ENCODE measurements at places on chromosomes 11 and 22.

DNA sequence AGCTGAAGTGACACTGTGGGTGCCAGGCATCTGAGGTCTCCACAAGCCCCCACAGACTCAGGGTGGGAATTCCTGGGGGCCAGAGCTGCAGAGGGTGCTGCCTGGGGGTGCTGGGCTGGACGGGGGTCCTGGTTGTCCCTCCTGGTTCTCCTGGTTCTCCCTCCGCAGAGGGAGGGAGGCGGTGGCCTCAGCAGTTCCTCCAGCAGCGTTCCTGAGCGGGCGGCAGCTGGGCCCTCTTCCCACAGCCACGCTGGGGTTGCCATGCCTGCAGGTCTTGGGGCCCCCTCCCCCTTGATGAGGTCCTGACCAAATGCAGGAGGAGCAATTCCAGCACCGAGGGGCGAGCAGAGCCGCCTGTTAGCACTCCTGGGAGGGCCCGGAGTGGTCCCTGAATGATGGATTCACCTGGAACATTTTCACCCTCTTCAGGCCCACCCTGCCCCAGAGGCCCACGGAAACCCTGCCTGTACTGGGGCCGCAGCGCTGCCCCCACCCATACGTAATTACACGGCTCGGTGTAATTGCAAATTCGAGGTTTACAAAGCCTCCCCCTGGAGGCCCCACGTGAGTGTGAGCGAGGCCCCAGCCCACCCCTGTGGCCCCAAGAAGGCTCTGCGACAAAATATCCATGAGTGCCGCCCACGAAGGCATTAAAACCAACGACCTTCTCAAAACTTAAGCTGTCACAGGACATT lies 635 bp downstream of the C11orf21 start:
- DNase-seq: no peak

DNA sequence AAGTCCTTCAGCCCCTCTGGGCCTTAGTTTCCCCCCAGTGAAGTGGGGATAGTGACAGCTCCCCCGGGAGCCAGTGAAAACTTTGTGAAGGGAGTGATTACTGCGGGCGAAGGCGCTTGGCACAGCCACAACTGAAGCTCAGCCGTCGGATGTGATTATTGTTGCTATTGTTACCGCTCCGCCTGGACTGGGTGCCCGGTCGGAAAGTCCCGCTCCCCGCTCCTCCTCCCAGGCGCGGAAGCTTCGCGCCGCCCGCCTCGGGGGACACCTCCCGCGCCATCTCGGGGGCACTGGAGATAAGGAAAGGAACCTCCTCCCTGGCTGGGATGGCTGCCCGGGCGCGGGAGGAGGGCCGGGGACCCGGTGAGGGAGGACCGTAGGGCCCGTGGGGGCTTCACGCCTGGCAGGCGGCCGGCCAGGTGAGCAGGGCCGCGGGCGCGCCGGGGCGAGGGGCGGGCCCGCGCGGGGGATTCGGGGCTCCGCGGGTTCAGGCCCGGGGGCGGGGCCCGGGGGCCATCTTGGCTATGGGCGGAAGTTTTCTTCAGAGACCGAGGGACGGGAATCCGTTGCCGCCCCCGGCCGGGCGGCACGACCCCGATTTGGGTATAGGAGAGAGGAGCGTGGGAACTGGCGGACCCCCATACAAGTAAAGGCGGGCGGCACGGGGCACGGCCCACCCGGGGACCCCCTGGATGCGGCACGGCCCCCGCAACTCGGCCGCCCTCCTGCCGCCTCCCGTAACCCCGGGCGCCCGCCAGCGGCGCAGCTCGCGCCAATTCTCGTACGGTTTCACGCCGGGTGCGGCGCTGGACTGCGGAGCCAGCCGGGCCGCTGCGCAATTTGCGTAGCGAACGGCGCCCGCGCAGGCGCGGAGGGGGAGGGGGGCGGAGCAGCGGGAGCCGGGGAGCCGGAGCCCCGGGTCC lies at the start of gene GPR137:
GPR137 (plus strand) TSS at position 887 of the 923 bp plus-strand sequence. CDS start 677 bp downstream, outside the sequence.
- DNase-seq: peak; percentile 69

GRCh38 chr11:57131080-57131790 lies 50.5 kb upstream of the LRRC55 start:
- DNase-seq: peak; percentile 25

DNA sequence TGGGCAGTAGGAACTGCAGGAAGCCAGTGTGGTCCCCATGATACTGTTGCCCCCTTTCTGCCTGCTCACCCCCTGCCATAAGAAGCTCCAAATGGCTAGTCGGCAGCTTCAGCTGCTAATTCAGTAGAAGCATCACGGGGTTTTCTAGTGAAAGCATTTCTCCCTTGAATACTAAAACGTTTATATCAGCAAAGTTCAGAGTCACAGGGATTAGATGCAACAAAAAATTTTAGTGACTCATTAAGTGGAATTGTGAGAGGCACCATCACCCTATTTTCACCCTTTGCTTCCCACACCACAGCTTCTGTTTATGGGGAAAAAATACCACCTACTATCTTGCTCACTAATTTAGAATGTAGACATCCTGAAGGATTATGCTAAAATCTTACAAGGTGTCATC lies 25.2 kb downstream of the RAB39A start:
- DNase-seq: no peak

GRCh38 chr11:65611028-65611757 lies 2.8 kb downstream of the MAP3K11 start:
- peak; percentile 31 for DNase-seq

- no peak for DNase-seq
These were observed 2.7 kb downstream of the AHNAK start for GRCh38 chr11:62543680-62544444.

GRCh38 chr11:34065505-34066203 lies 14.1 kb downstream of the CAPRIN1 start:
- DNase-seq: no peak

DNA sequence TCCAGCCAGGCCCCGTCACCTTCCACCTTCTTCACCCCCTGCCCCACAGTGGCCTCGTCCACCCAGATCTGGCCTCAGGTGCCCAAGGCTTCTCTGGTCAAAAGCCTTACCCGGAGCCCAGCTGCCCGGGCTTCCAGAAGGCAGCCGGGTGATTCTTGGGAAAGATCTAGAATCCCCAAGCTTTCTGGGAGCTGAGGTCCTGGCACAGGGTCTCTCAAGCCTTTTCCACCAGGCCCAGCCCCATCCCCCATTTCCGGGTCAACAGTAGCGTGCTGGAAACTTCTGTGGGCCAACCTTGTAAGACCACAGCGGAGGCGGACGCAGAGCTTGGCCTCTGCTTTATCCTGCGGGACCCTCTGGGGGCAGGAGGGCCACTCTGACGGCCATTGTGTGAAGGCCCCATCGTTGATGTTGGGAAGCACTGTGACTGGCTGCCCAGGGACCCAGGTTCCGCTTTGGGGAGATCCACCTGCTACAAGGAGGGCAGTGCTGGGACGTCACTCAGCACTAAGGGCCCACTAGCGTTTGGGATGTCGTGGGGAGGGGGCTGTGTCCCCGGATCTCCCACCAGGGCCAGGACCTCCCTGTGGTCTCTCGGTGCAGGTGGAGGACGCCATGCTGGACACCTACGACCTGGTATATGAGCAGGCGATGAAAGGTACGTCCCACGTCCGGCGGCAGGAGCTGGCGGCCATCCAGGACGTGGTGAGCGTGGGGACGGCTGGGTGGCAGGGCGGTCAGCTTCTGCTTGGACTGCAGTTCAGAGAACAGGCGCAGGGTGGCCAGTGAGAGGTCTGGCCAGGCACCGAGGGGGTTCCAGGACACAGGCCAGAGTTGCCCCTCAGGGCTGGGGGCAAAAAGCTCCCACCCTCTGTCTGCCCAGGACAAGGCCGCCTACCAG lies 11.5 kb downstream of the TSPAN32 start:
- no peak for DNase-seq

- no peak for DNase-seq
These were observed 10.6 kb downstream of the MUC5B start for GRCh38 chr11:1233351-1234053.

GRCh38 chr11:111221208-111221607 lies 24.3 kb upstream of the POU2AF2 start:
- no peak for DNase-seq

DNA sequence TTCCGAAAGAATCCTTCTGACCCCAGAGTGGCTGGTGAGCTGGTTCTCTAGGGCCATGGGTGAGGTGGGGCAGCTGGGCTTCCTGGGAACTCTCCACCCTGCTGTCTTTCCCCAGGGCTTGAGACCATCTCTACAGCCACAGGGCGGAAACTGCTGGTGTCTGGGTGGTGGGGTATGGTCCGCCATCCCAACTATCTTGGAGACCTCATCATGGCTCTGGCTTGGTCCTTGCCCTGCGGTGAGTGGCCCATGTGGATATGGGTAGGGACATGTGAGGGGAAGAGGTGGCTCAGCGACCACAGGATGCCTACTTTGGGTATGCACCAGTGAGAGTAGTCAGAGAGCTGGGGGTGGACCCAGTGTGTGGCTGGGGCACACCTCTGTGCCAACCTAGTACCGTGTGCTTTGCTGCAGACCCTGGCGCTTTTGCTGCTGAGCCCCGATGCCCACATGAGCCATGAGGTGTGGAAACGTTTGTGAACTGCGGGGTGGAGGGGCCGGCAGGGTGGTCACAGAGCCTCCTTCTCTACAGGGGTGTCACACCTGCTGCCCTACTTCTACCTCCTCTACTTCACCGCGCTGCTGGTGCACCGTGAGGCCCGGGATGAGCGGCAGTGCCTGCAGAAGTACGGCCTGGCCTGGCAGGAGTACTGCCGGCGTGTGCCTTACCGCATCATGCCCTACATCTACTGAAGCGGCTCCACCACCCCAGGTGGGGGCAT lies 2.0 kb downstream of the ZNHIT2 start:
- no peak for DNase-seq

GRCh38 chr11:47620836-47621378 lies 21.5 kb downstream of the MTCH2 start:
- no peak for DNase-seq

GRCh38 chr11:31477528-31478222 lies 31.7 kb downstream of the IMMP1L start:
- no peak for DNase-seq

DNA sequence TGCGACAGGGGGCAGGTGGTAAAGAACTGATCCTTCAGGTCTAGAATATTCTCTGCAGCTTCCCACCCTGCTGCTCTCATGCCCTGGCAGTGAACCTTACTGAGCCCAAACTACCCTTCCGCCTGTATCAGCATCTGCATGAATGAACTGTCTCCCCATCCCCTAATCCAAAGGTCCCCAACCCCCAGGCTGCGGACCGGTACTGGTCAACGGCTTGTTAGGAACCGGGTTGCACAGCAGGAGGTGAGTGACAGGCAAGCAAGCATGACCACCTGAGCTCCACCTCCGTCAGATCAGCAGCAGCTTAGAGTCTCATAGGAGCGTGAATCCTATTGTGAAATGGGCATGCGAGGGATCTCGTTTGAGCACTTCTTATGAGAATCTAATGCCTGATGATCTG lies 58.2 kb upstream of the LMO1 start:
- DNase-seq: no peak

GRCh38 chr11:36953976-36954375 lies 355.9 kb upstream of the RAG2 start:
- no peak for DNase-seq

GRCh38 chr22:35479359-35479758 lies 61.3 kb upstream of the RASD2 start:
- no peak for DNase-seq

DNA sequence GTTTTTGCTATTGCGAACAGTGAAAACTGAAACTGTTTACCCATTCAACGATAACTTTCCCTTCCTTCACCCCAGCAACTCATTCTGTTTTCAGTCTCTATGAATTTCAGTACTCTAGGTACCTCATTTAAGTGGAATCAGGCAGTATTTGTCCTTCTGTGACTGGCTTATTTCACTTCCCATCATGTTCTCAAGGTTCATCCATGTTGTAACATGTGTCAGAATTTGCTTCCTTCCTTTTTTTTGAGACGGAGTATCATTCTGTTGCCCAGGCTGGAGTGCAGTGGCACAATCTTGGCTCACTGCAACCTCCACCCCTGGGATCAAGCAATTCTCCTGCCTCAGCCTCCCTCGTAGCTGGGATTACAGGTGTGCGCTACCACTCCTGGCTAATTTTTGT lies 23.7 kb downstream of the HTR3B start:
- DNase-seq: no peak

- no peak for DNase-seq
These were observed 751 bp downstream of the FIBIN start for GRCh38 chr11:26994631-26995095.

- DNase-seq: no peak
These were observed 14.7 kb upstream of the CHRNA10 start for GRCh38 chr11:3685923-3686322.

GRCh38 chr11:111457731-111458368 lies 54.3 kb downstream of the BTG4 start:
- DNase-seq: no peak
